Type B pancreatic cell (in vitro differentiated cells): ENCODE measurements at places on chromosomes 6 and 20. TPM values are rescaled to one million over a fixed set of nuclear protein-coding genes. Genes with fewer than 3 reads are reported as not detected.

- no peaks in the 10 kb centered on the region for H3K27me3 ChIP-seq
- peaks cover 24% of the 10 kb centered on the region for H3K4me1 ChIP-seq
Observed at GRCh38 chr6:9112544-9112943, 677.2 kb upstream of the SLC35B3 start.

- no peak overlapping the region for H3K4me3 ChIP-seq
- peaks cover 22% of the 10 kb centered on the region for H3K4me1 ChIP-seq
- H3K27ac ChIP-seq, result no peak overlapping the region
- no peak for DNase-seq
- no peaks in the 10 kb centered on the region for H3K27me3 ChIP-seq
Observed at GRCh38 chr6:158751921-158752320, 67.2 kb downstream of the EZR start.

GRCh38 chr20:16693278-16693677 lies 36.5 kb upstream of the SNRPB2 start:
- H3K4me3 ChIP-seq, result no peak overlapping the region
- DNase-seq, result no peak

DNA sequence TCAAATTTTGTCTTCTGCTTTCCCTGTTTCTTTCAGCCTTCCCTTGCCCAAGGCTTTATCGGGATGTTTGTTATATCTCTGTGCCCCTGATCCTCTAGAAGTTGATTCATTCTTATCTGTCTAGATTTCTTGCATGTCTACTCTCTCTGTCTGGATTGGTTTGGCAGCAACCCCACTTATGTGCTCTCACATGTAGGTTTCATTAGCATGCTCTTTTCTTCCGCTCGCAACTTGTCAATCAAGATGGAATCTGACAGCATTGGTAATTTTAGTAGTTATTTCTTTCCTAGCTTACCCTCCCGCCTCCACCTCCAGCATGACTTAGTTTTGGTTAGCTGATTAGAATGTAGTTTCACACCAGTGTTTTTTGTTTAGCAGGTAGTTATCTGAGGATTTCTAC lies 39.3 kb downstream of the LRRC1 start:
- no peaks in the 10 kb centered on the region for H3K36me3 ChIP-seq
- H3K4me3 ChIP-seq, result peak overlapping the region; percentile 8
- H3K27me3 ChIP-seq, result no peaks in the 10 kb centered on the region
- peaks cover 39% of the 10 kb centered on the region for H3K4me1 ChIP-seq
- no peak for DNase-seq

The ARFRP1 gene
- total RNA-seq, result 37.2 and 45.0 TPM in 2 replicates

The CST3 gene
- total RNA-seq, result 291 and 483 TPM in 2 replicates
